Hepatocyte (in vitro differentiated cells): ENCODE measurements at places on chromosomes 12 and 14. TPM values are rescaled to one million over a fixed set of nuclear protein-coding genes. Genes with fewer than 3 reads are reported as not detected.

DNA sequence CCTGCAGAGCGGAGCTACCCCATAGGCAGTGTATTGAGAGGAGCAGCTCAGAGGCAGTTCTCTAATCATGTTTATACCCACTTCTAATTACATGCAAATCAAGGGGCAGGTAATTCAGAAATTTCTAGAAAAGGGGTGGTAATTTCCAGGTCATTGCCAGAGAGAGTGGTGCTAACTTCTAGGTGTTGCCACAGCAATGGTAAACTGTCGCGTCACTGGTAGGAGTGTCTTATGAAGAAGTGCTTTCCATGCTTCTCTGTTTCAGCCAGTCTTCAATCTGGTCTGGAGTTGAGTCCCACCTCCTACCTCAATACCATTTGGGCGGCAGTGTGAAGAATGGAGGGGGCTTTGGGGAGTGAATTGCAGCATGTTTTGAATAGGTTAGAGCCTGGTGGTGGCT lies 8.5 kb upstream of the AMN1 start:
- no peak overlapping the region for H3K27ac ChIP-seq
- no peak for DNase-seq
- H3K27me3 ChIP-seq, result no peaks in the 10 kb centered on the region
- H3K36me3 ChIP-seq, result no peaks in the 10 kb centered on the region
- H3K4me1 ChIP-seq, result peaks cover 8% of the 10 kb centered on the region

- DNase-seq, result no peak
- H3K4me3 ChIP-seq, result peak overlapping the region; percentile 93
- no peaks in the 10 kb centered on the region for H3K36me3 ChIP-seq
Observed at GRCh38 chr12:104063712-104064030, 660 bp upstream of the HCFC2 start.

DNA sequence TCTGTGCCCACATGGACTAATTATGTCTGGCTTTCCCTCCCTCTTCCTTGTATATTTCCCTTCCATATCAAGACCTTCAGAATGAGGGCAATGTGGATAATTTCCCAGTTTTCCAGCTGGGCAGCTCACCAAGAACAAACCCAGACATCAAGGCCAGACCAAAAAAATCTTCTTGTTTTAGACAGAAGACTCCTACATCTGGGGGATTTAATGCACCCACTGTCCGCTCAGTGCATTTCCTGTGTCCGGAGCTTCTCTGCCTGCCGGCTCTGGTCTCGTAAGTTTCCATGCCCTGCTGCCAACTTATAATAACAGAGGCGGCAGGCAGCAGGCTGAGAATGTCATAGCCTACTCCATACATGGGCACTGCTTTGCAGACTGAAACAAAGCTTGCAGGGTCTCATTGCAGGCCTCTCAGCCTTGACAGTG lies 207.2 kb upstream of the BCL2L14 start:
- no peaks in the 10 kb centered on the region for H3K36me3 ChIP-seq
- H3K4me3 ChIP-seq, result no peak overlapping the region
- H3K27ac ChIP-seq, result peak overlapping the region; percentile 62
- DNase-seq, result peak; percentile 19
- H3K27me3 ChIP-seq, result no peaks in the 10 kb centered on the region

DNA sequence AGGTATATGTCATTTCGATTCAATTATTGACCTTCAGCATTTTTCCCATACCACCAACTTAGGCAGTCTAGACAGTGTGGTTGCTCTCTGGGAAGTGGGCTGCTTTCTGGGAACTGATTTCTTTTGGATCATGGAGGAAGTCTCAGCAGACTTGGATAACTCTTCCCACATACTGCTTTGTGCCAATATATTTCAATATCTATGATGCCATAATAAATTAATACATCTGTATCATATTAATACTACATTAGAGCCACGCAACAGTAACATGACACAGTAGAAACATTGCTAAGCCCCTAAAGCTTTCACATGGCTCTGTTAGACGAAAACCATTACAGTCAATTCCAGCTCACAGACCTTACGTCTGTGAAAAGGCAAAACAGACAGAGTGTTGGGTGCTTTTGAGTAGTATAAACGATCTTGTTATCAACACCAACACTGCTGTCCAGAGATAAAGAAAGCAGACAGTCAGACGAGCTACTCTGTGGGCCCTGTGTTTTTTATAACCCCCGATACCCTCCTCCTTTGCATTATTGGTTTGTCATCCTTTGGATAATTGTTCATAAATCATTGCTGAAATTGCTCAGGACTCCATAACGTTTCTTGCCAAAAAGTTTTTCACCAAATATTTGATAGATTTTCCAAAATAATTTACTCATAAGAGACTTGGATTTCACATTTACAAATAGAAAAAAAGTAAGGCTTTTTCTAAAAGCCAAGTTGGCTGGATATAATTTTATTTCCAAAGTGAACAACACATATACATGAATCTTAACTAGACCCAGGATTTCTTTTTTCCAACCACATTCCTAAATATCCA lies 439.7 kb downstream of the ADAMTS20 start:
- DNase-seq, result peak; percentile 21
- no peaks in the 10 kb centered on the region for H3K27me3 ChIP-seq
- no peaks in the 10 kb centered on the region for H3K4me1 ChIP-seq
- H3K27ac ChIP-seq, result peak overlapping the region; percentile 75
- H3K4me3 ChIP-seq, result no peak overlapping the region

Gene E2F7
- total RNA-seq, result 3.5 TPM in 2 replicates

Gene IL22
- total RNA-seq, result not detected in 2 replicates

Gene EIF2S3B
- 1.3 and 1.4 TPM in 2 replicates for total RNA-seq

Gene DERA
- total RNA-seq, result 64.7 and 66.2 TPM in 2 replicates

Gene PLEK2
- 4.8 and 5.1 TPM in 2 replicates for total RNA-seq
